Myometrial cell (primary cell): ENCODE measurements at places on chromosomes 12 and 14. TPM values are rescaled to one million over a fixed set of nuclear protein-coding genes. Genes with fewer than 3 reads are reported as not detected.

The PRKD1 gene
- 7.2 and 7.3 TPM in 2 replicates for total RNA-seq

The MUCL1 gene
- not detected in 2 replicates for total RNA-seq

The KLC1 gene
- 179 and 201 TPM in 2 replicates for total RNA-seq

The EIF2S1 gene
- 198 and 201 TPM in 2 replicates for total RNA-seq

The FLVCR2 gene
- 5.0 and 5.8 TPM in 2 replicates for total RNA-seq

The FAR2 gene
- total RNA-seq, result 3.2 and 8.7 TPM in 2 replicates

The ABCD2 gene
- 0.18 and 0.29 TPM in 2 replicates for total RNA-seq

The FSCB gene
- total RNA-seq, result not detected in 2 replicates

The GALNT8 gene
- not detected in 2 replicates for total RNA-seq

The TBC1D30 gene
- total RNA-seq, result 0.35 TPM in 1 of 2 replicates, not detected in the other

The DHRS4L2 gene
- 22.5 and 25.9 TPM in 2 replicates for total RNA-seq

The PTPRO gene
- total RNA-seq, result under 0.01 and 0.35 TPM in 2 replicates

The TPPP2 gene
- not detected in 2 replicates for total RNA-seq

The FAIM2 gene
- total RNA-seq, result 0.29 and 0.71 TPM in 2 replicates

The BICDL1 gene
- not detected in 2 replicates for total RNA-seq

The CCDC196 gene
- total RNA-seq, result not detected in 2 replicates

The CYP46A1 gene
- total RNA-seq, result not detected in 2 replicates
